ENCODE measurements at places on chromosomes 12 and 14. TPM values are rescaled to one million over a fixed set of nuclear protein-coding genes. Genes with fewer than 3 reads are reported as not detected.

Gene DNAH10
- total RNA-seq, result 0.37 TPM

- DNase-seq, result no peak
These were observed 125.3 kb downstream of the ESRRB start for GRCh38 chr14:76501156-76501720.

DNA sequence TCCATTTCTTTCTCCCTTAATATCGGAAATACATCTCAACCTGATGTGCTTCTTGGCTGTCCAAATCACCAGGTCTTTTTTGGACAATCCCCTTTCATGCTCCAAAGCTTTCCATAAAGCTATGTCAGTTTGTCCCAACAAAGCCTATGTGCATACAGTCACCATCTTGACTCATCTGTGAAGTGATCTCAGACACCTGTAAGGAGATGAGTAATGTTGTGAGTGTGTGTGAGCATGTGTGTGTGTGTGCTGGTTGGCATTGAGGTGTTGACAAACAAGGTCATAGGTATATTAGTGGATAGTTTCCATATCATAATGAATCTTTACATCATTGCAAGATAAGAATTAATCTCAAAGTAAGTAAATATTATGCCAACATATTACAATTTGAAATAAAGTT is 1243.3 kb upstream of the SEL1L start:
- DNase-seq, result no peak

DNA sequence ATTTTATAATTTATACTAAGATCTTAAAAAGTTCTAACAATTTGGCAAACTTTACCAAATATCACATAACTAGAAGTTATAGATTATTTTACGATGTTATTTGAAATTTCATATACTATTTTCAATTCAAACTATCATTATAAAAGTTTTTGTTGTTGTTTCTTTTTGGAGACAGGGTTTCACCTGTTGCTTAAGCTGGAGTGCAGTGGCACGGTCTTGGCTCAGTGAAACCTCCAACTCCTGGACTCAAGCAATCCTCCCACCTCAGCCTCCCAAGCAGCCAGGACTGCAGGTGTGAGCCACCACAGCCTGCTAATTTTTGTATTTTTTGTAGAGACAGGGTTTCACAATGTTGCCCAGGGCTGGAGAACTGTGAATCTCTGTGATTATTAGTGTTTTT is 87.8 kb downstream of the SPPL3 start:
- DNase-seq, result no peak

GRCh38 chr14:51236314-51236713 is 3.7 kb upstream of the TMX1 start:
- DNase-seq, result peak; percentile 39

DNA sequence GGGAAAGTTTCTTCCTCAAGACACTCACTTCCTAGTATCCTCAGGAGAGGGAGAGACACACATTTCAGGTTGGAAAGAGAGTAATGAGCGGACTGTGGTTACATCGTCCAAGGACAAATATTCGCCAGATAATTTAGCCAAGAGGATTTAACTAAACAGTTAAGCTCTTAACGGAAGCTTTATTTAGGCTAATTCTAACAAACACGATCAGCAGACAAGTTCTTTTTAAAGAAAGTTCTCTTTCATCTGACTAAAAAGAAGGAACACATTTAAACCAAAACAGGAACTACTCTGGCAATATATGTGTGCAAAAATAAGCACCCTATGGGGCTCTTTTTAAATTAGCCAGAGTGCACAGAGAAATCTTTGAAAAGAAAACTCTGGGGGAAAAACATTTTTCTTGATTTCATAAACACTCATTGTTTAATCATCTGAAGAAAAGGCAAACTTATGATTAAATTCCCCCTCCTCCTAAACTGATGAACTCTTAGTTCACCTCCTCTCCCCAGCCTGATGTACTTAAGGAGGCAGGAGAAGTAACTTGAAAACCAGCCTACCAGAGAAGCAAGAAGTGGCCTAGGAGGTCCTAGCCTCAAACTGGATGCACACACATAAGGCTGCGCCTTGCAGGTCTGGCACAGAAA is 13.3 kb upstream of the BTG1 start:
- no peak for DNase-seq

Gene SLC6A13
- 0.16 TPM for total RNA-seq

- DNase-seq, result peak; percentile 80
These were observed 1319.1 kb downstream of the TMEM121 start for GRCh38 chr14:106845286-106846087.

Gene C12orf75
- 53.8 TPM for total RNA-seq

GRCh38 chr12:9869307-9870161 is at the start of gene CLEC2B:
TSS of gene CLEC2B (minus strand) at chr12:9869354.
- DNase-seq, result peak; percentile 59

Data from activated CD4-positive, alpha-beta T cell treated with anti-CD3 and anti-CD28 coated beads for 36 hours (primary cell).